H54 (cell line): ENCODE measurements at places on chromosomes 4 and X.

DNA sequence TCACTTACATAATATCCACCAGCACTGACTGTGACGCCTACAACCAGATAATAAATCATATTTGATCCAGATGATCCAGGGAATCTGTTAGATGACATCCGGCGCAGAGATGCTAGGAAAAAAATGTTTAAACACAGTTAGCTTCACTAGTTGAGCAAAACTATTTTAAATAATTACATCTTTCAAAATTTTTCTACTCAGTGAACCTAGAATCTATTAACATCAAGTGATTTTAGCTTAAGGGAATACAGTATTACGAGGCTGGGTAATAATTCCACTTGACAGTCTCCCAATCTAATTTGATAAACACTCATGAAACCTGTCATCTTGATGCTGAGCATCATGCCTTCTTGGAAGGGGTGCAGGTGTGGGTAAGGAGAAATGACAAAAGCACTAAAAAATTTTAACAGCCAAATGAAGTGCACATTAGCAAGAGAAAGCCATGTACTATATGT is 4.7 kb downstream of the MGARP start:
- no peak for DNase-seq

DNA sequence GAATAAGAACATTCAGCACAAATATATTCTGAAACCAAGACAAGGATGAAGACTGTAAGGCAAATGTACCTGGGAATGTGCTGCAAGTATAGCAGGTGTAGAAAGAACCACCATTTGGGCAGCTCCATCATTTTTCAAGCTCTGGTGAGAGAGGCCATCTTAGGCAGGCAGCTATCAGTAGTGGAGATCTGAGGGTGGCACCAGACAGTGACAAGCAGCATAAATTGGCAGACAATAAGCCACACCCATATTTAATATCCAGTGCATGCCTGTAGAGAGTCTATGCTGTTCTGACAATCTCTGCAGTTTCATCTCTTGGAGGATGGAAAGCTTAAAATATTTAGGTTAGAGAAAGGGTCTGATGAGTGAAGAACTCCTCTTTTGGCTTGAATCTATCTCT is 22.5 kb downstream of the CCNG2 start:
- no peak for DNase-seq

DNA sequence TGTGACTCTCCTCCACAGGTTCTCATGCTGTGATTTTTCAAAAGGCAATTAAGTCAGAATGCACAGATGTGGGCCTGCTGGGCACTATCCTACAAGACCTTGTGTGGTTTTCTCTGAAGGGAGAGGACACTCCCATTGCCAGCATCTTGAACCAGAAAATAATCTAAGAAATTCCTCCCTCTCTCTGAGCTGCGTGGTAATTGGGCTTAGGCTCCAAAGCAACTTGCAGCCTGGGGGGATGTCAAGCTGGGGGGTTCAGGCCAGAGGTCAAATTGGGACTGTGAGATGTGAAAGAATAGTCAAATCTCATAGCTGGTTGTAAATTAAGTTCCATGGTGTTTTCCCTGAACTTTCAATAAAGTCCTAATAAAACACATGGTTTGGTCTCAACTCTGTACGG is 350.6 kb upstream of the SLC7A11 start:
- DNase-seq, result no peak

DNA sequence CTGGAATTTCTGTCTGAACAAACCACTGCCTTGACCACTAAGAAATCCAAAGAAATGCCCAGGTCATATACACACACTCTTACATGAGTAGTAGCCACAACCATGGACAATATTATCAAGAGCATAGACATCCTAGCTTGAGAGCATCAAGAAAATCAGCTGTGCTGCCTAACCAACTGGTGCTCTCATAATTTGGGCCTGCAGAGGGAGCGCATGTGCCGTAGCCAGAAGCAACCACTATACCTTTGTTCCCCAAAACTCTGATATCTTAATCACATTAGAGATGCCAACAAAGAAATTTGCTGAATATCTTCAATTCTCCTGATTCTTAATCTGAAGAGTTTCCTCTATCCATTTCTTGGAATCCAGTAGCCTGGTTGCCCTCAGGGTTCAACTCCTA is 163.6 kb downstream of the ZNF674 start:
- no peak for DNase-seq

DNA sequence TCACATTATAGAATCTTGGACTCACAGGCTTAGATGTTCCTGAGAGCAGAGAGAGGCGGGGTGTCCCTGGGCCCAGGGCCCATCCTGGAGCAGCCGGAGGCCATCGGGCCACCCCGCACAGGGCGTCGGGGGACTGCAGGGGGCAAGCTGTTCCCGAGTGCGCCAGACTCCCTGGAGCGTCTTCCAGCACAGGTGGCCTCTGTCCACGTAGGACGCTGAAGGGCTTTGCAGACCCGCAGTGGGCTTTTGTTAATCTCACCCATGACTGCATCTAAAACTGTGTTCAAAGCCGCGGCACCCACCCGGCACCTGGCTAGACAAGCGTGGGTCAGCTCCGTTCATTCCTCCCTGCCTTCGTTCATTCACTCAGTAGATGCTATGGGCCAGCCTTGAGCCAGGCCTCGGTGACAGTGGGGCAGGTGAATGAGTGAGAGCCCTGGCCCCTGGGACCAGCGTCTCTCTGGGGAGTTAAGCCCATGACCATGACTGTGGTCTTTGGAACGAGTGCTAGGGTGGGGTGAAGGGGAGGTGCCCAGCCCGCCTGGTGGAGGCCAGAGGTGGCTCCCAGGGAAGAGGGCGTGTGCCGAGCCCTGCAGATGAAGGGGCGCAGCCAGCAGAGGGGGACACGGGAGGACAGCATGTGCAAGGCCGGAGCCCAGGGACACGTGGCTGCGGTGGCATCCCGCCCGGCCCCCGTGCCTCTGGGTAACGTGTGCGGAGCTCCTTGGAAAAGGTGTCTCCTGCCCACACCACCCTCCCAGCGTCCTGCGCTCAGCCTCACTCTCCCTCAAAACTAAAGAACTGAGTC is 98.3 kb downstream of the HMX1 start:
- no peak for DNase-seq

DNA sequence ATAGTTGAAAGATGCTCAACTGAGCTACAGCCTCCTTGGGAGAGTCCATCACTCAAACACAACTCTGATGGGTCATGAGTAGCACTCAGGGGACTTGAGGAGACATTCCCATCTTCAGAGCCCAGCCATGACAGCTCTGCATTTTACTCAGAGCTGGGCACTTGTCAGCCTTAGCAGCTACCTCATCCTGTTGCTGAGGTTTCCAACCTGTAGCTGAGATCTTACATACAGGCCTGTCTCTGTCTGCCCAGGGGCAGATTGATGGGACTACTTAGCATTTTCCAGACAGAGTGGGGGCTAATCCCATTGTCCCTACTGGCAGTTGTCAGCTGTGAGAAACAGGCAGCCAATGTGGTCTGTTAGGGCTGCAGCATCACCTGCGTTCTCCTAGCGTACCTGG is 3.5 kb downstream of the FHDC1 start:
- DNase-seq, result no peak

DNA sequence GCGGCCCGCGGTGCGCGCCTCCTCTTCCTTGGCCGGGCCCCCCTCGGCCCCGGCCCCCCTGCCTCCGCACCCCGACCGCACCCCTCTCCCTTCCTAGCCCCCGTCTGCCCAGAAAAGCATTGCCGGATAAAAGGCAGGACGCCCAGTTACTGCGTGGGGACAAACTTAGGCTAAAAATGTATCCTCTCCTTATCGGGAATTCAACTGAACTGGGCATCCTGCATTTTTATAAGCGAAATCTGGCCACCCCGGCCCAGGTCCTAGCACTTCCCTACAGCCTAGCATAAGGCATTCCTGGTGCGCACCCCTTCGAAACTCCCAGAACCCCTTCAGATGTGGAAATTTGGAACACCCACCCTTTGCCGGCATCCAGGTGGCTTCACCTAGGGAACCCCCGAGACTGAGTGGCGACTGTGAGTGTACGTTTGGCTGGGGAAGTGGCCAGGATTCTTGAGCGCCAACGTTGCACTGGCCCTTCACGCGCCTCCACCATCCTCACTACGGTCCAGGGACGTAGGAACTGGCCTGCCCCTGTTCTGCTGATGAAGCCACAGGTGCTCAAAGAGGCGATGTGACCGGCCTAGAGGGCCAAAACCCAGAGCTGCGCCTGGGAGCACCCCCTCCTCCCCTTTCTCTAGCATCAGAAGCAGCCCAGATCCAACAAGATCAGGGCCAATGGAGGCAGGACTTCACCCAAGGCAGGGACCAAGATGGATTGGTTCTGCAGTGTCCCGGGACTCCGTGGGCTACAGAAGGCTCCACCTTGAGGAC is 5.7 kb upstream of the RNF4 start:
- no peak for DNase-seq

GRCh38 chrX:39309018-39309635 is 507.9 kb downstream of the MID1IP1 start:
- DNase-seq, result no peak

- no peak for DNase-seq
Measured at GRCh38 chr4:25113915-25114904, 46.0 kb downstream of the SEPSECS start.

DNA sequence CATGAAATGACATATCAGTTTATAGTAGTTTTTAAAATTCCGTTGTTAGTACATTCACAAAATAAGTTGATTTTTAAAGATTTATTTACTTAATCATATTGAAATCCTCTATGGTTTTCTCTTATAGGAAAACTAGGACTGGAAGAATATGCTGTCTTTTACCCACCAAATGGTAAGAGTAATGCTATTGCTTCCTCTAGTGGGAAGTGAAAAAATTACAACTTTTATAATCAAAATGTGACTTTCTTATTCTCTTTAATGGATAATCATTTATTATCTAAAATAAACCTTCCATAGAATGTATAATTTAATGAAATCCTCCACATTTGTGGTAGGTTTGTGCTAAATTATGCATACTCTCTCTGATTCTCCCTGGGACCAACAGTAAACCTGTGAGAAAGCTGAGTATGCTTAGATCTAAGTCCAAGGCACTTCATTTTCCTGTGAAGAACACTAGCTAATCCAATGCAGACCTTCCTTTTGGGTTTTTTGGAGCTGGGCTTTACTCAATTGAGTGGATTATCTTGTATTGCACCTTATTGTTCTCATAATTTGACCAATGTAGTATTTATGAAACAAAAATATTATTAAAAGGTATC is 136.2 kb downstream of the TBC1D19 start:
- DNase-seq, result no peak

DNA sequence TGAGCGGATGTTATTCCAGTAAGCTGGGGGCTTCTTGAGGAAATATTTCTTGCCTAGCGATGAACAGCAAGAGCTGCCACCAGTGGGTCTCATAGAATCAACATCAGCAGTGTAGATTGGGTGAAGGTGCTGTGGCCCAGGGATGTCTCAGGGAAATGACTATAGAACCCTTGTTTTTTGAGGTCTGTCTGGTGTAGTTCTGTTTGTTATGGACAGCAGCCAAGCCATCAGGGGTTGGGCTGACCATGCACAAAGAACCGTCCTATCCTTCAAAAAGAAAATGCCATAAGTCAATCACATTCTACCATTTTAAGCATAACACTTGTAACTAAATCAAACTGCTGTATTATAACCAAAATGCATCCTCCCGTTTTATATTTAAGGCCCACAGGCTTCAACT is 17.3 kb upstream of the C1GALT1C1 start:
- DNase-seq, result no peak

DNA sequence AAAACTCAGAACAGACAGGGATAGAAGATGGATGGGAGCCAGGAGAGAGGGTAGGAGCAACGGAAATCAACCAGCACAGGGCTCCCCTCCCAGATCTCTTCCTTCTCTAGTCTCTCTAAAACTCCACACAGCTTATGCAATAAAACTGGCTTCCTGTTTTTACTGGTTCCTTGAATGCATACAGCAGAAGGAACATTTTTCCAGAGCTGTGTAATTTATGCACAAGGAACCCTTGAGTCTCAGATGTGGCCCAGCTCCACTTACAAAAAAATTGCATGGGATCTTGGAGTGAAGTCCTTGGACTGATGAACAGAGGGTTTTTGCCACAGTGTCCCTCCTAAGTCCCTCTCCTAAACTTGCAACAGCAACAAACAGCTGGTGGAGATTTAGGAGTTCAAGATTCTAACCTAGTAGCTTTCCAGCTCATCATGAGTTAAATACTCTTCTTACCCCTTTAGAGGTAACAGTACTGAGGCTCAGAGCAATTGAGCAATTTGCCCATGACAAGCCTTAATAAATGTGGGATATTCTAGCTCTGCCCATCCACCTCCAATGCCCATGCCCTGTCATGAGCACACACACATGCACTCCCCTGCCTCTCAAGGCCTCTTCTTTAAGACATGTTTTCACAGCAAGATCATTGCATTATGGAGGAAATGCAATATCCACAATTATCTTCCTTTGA is 18.4 kb upstream of the CC2D2A start:
- DNase-seq, result no peak

- no peak for DNase-seq
Measured at GRCh38 chr4:61827907-61828391, 627.8 kb downstream of the ADGRL3 start.

GRCh38 chr4:142226014-142226413 is 589.6 kb downstream of the IL15 start:
- DNase-seq, result no peak

GRCh38 chr4:53688186-53688790 is 97.0 kb upstream of the LNX1 start:
- peak; percentile 47 for DNase-seq

- no peak for DNase-seq
Measured at GRCh38 chr4:83074086-83074704, 39.2 kb downstream of the COPS4 start.

DNA sequence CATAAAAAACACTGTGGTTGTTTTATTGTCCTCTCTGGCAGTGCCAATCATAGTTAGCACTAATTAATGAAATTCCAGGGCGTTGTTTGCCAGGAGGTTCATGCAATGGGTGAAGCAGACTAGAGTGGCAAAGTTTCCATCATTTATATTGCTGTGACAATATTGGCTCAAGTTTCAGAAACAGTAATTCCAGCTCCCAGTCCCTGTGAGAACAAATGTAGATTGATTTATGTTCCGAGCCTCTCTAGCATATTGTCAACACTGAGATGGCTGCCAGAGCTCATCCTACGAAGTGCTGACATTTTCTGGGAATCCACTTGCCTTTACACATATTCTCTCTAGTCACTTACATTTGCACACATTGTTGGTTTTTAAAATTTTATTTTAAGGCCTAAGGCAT is 440.0 kb upstream of the IGFBP7 start:
- DNase-seq, result no peak

GRCh38 chr4:36242629-36243354 is 1.5 kb downstream of the ARAP2 start:
- DNase-seq, result no peak

DNA sequence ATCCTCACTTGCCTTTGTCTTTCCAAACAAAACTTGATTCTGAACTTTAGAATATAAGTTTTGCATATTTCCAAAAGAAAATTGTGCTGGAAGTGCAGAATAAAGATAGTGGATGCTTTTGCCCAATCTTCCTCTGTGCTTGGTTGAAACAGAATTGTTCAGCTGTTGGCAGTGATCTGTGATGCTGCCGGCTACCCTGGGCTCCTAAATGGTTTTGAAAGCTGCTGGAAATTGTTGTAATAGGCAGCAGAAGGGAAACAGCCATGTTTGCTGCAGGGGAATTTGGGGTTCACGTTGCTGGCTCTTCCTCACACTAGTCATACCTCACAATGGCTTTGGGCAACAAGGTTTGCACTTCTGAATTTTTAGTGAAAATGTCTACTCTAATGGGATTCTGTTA is 398.0 kb downstream of the RAPGEF2 start:
- no peak for DNase-seq

- no peak for DNase-seq
Measured at GRCh38 chrX:102976286-102976685, 39.2 kb downstream of the RAB40AL start.

GRCh38 chr4:137601934-137602333 is 69.6 kb upstream of the PCDH18 start:
- no peak for DNase-seq

- no peak for DNase-seq
Measured at GRCh38 chr4:168498251-168498650, 1.4 kb downstream of the PALLD start.

GRCh38 chr4:80539190-80539589 is 203.7 kb downstream of the CFAP299 start:
- DNase-seq, result no peak
